Activated CD4-positive, alpha-beta T cell treated with anti-CD3 and anti-CD28 coated beads for 24 hours (primary cell): ENCODE measurements at places on chromosomes 3 and 15.
A peak's percentile ranks its signal among the peaks of the same experiment; 100 is the strongest.

DNA sequence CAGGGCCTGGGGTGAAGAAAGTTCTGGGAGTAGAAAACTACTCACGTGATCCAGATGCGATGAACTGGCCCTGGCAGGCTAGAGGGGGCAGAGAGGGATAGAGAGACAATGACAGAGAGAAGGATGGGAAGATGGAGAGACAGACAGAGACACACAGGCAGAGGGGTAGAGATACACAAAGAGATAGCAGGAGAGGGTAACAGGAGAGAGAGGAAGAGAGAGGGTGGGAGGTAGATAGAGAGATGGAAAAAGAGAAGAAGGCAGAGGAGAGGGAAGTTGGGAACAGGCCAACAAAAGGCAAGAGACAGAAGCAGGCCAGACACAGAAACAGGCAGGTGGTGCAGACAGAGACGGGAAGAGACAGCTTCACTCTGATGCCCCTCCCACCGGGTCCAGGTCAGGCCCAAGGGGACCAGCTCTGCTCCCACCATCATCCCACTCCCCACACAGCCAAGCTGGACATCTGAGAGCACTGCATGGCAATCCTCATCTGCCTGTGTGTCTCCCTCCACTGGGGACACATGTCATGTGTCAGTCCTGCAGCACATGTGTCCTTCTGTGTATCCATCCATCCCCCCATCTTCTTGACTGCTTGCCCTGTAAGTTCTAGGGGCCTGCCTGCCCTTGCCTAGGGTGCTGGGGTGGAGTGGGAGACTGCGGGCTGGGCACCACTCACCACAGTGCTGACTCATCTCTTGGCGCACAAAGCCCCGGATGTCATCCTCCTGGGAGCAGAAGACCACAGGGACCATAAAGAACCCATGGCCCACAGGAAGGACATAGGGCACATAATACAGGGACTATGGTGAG, 2.2 kb upstream of the UCN2 start:
- no peak for DNase-seq

DNA sequence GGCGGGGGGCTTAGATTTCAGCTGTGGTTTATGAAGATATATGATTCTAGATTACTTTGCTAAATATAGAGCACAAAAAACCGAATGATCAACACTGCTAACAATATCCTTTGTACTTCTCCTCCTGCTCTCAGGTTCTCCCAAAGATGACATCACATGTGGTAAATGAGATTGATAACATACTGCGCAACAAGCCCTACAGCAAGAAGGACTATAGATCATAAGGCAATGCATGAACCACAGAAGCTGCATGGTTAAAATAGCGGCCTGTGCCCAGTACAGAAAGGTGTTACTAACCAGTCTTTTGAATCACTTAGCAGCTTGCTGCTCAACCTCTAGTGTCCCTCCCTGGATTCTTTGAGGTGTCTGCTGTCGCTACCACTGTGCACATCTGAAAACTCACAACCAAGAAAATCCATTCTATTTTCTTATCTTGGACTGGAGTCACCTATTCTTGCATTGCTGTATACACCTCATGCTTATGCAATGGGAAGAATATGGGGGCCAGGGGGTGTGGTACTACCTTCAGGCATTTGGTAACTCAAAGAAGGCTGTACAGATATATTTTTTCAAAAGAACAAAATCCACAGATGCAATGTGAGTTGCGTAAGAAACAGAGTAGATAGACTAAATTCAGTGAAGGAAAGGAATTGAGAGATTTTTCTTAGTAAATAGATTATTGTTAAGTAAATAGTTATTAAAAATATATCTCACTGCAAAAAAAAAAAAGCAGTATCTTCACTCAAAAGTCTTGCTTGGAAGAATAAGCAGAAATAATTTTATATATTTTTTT, 18.2 kb downstream of the SSR3 start:
- no peak for DNase-seq

DNA sequence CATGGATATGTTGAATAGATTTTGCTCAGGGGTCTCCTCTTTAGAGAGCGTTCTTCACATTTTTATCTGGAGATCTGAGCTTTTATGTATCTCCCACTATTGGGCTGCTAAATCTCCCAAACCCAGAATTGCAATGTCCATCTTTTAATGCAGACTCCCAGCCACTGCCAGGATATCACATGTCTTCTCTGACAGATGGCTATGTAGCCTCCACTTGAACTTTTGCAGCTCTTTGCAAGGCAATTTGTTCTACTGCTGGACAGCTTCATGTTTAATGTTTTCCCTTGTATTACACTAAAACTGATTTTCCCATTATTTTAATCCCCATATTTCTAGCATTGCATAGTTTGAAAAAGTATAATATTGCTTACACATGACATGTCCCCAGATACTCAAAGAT, 177.2 kb downstream of the LPP start:
- DNase-seq: no peak

- DNase-seq: no peak
These were observed 247.3 kb upstream of the SUCLG2 start for GRCh38 chr3:67901681-67902080.

DNA sequence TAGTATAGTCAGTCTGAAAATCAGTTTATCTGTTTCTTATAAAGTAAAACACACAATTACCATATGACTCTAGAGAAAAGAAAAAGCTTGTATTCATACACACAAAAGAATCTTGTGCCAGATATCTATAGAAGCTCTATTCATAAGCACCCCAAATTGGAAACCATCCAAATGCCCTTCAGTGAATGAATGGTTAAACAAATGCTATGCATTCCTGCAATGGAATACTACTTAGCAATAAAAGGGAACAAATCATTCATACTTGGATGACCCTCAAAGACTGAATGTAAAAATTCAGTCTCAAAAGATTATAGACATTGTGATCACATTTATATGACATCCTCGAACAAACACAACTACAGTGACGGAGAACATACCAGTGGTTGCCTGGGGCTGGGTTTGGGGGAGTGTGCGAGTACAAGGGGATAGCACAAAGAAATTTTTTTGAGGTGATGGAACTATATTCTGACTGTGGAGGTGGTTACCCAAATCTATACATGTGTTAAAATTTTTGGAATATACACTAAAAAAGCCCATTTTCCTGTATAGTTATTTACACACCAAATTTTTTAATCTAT, 680.6 kb downstream of the NTRK3 start:
- DNase-seq: no peak

- DNase-seq: no peak
These were observed 627.5 kb upstream of the LMCD1 start for GRCh38 chr3:7874116-7874515.

GRCh38 chr3:195921334-195921791, 13.0 kb upstream of the TNK2 start:
- DNase-seq: no peak

- DNase-seq: peak; percentile 15
These were observed 18.3 kb upstream of the ATP8B4 start for GRCh38 chr15:50137330-50137761.

DNA sequence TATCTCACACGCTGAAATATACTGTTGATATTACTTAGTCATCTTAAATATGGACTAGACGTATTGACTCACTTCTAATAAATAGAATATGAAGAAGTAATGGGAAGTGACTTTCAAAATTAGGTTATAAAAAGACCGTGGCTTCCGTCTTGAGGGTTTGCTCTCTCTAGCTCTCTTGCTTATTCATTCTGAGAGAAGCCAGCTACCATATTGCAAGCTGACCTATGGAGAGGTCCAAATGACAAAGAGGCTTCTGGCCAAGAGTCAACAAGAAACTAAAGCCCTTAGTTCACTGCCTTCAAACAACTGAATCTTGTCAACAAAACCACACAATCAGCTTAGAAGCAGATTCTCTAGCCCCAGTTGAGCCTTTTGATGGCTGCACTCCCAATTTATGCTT, 46.1 kb downstream of the SLC9C1 start:
- DNase-seq: no peak

GRCh38 chr3:77038930-77039605, 831 bp upstream of the ROBO2 start:
- no peak for DNase-seq

DNA sequence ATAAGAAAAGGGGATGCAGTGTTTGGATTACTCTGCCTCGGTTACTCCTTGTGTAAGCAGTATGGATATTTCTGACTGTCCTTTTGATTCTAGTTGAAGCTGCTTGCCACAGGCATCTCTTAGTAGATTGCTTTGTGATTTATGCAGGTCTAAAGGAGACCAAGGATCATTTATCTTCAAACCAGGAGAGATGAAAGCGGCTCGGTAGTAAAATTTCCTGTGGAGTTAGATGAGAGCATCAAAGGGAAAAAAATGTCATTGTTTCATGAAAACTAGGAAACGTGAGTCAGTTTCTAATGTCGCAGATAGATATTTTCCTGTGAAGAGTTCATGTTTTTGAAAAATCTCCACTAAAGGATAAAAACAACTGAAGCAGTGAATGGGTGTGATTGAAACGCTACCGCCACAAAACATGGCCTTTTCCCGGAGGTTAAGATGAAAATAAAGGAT, 254.0 kb upstream of the TBL1XR1 start:
- DNase-seq: no peak

DNA sequence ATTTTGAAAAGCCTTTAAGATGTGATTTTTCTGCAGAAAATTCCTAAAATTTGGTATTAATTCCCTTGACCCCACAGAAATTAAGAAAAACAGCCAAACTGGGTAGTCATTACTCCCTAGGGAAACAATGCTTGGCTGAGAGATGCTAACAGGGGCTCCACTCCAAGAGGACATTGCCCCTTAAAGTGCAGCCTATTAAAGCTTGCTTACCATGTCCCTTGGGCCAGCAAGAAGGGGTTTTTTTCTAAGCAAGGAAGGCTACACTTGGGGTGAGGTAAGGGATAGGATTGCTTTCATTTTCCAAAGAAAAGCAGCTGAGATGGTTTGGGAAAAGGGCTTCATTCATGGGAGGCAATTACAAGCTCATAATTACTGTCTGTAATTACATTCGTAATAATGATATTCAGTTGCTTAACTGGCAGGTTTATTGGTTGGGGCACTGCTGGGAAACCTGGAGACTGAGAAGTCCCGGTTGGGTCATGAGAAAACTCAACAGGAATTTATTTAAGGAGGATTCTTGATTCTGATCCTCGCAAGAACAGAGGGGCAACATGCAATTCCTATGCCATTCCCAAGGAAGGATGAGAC, 247.5 kb downstream of the NR1D2 start:
- no peak for DNase-seq

DNA sequence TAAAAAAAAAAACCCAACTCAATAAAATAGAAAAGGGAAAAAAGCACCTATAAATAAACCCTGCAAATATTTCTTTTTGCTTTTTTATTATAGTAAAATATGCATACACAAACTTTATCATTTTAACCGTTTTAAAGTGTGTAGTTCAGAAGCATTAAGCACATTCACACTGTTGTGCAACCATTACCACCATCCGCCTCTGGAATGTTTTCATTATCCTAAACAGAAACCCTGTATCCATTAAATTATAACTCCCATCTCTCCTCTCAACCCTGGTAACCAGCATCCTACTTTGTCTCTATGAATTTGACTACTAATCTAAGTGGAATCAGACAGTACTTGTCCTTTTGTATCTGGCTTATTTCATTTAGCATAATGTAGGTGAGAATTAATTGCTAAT, 15.0 kb downstream of the CDCP1 start:
- DNase-seq: no peak

GRCh38 chr3:57256844-57257243, 29.3 kb downstream of the APPL1 start:
- no peak for DNase-seq

- DNase-seq: no peak
These were observed 33.4 kb upstream of the TMEM87A start for GRCh38 chr15:42306681-42307080.

GRCh38 chr3:99875929-99876841, 58.5 kb downstream of the CMSS1 start:
- peak; percentile 31 for DNase-seq

- DNase-seq: no peak
These were observed 146.9 kb upstream of the SEMA6D start for GRCh38 chr15:47570451-47570850.

DNA sequence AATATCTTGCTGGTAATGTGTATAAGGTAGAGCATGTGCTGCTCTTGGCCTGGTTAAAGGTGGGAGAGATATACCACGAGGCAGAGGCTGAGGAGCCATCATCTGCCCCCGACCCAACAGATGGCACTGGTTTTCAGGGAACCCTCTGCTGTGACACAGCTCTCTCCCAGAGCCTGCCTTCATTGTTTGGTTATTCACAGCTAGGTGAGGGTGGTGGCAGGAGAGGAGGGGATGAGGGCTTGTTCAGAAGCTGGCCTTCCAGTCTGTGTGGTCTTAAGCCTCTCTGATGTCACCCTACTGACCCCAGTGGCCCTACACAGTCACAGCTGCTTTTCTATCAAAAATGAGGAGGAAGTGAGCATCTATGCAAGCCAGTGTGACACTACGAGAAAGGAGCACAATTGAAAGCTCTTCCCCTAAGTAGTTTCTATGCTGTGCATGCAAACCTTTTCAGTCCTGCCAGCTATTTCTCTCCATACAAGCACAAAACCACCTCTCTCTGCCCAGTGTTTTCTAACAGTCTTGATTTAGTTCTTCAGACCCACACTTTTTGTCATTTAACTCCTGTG, 258.4 kb upstream of the AGTR1 start:
- DNase-seq: no peak

DNA sequence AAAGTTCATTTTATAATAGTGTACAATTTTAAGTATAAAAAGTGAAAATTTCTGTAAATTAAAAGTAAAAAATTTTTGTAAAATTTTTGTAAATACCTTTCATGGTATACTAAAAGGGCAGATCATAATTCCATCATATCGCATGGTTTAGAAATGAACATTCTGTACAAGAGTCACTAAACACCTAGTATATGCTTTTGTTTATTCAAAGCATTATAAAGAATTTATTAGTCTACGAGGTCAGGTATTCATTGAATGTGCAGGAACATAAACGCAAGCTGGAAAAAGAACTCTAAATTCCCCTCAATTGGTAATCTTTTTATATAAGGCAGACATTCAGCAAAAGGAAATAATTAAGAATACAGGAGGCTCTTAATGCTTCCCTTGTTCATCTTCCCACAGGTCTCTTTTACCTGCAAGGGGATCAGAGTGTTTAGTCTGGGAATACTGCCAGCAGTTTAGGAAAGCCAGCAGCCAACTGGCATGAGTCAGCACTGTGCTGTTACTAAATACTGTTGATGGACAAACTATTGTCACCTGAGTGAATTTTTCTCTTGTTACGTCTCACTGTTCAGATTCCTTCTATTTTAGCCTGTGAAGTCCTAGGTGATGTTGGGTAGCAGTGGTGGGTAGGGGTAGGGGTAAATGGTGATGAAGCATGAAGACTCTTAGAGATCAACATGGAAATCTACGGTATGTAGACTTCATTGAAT, 70.1 kb downstream of the UQCC5 start:
- no peak for DNase-seq
